Hepatocyte (in vitro differentiated cells): ENCODE measurements at places on chromosomes 2 and 18.
A peak's percentile ranks its signal among the peaks of the same experiment; 100 is the strongest.

- peak; percentile 23 for DNase-seq
Observed at GRCh38 chr18:35634323-35634722, 52.8 kb downstream of the GALNT1 start.

GRCh38 chr2:8506746-8507145, 175.1 kb upstream of the ID2 start:
- DNase-seq = no peak

DNA sequence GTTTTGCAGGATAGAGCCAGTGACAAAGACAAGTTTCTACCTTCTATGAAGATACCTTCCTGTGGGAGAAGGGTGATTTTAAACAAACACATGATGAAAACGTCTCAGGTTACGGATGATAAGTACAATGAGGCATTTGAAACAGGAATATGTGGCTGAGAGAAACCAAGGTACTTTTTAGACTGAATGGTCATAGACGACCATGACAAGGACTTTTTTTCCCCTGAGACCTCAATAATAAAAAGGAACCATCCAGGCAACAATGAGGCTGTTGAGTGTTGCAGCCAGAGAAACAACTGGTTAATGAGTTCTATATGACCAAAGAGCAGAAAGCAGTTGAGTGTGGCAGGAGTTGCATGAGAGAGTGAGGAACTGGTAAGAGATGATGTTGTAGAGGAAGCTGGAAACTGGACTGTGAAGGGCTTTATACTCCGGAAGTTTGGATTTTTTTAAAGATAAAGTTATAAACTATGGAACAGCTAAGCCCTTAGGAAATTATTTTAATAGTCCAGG, 306.1 kb upstream of the CYRIA start:
- DNase-seq = no peak

DNA sequence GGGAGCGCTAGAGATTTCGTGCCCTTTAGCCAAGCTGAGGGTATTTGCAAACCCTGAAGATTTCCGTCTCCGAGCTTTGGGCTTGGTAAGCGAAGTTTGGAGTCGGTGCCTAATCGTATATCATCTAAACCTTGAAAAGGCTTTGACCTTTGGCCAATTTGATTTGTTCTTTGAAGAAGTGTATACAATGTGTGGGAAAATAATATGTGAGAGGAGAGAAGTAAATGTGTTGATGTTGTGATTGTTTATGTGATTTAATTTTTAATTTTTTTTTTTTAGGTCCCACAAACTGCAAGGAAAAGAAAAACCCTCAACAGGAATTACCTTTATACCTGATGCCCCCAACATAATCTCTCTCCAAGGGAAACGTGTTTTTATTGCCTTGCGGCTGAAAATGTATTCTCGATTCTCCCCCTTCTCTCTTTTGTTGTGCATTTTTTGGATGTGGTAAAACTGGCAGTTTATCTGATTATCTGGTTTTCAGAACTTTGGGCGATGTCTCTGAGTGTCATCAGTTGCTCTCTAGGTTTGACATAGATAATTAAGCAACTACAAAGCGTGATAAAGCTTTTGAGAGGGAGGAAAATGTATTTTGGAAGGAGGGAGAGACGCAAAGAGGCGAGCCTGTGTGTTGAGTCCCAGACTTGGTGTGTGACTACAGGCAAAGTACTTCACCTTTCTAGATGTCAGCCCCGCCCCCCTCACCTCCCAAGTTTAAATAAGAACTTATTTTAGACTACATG, 912 bp upstream of the FBXO11 start:
- DNase-seq = peak; percentile 28

GRCh38 chr2:27935026-27935425, 44.5 kb downstream of the BABAM2 start:
- DNase-seq = no peak

GRCh38 chr2:39150102-39150562, 29.3 kb upstream of the SOS1 start:
- no peak for DNase-seq

DNA sequence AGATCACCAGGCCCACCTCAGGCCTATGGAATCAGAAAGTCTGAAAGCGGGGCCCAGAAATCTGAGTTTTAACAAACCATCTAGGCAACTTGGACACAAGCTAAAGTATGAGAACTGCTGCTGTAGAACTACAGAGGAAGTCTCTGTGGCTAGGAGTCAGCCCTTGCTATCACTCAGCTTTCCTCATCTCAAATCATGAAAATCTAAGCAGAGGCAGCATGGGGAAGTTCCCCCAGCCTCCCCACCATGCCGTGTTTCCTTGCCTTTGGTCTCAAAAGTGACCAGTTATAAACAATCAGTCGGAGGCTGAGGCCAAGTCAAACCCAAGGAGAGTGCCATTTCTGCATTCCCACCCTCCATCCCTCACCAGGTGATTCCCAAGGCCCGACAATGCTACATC, 404.7 kb downstream of the BCL11A start:
- no peak for DNase-seq
